ENCODE measurements at places on chromosomes 1 and 21. TPM values are rescaled to one million over a fixed set of nuclear protein-coding genes. Genes with fewer than 3 reads are reported as not detected.

DNA sequence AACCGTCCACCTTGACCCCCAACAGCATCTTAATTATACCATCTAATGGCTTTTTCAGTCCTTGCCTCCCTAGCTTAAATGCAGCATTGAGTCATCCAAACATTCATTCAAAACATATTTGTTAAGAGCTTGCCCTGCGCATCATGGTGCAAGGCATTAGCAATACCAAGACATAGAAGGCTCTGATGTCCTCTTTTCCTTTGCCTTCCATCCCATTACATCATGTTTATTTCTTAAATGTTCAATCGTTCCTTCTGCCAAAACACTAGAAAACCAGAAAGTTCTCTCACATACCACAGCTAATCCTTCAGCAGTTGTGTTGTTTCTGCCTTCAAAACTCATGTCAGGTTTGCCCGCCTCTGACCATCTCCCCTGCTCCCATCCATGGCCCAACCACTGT lies 29.8 kb upstream of the VTCN1 start:
- DNase-seq = no peak

DNA sequence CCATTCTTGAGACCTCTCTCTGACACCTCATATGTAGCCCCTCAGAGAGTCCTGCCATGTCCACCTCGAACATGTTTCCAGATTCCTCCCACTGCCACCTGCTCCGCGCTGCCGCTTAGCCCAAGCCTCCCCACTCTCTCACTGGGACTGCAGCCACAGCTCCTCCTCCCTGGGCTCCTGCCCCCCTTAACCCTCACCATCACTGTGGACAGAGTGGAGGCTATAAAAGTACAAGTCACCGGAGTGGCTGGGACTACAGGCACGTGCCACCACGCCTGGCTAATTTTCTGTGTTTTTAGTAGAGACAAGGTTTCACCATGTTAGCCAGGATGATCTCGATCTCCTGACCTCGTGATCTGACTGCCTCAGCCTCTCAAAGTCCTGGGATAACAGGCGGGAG lies 77.0 kb downstream of the VWA5B1 start:
- no peak for DNase-seq

DNA sequence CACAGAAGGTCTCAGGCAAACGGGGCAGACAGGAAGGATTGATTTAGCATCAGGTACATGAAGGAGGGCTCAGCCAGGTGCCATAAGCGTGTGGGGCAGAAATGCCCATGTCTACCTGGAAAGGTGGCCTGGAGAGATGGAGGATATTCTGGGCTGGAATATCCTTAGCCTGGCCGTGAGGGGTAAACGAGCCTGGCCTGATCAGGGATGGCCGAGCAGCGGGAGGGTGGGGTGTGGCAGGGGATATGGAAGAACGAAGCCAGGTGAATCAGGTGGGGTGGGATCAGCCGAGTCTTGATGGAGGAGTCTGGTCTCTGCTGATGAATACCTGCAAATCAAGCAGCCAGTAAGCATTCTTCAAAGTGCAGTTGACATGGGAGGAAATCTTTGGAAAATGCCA lies 35.5 kb upstream of the TTC22 start:
- DNase-seq = no peak

DNA sequence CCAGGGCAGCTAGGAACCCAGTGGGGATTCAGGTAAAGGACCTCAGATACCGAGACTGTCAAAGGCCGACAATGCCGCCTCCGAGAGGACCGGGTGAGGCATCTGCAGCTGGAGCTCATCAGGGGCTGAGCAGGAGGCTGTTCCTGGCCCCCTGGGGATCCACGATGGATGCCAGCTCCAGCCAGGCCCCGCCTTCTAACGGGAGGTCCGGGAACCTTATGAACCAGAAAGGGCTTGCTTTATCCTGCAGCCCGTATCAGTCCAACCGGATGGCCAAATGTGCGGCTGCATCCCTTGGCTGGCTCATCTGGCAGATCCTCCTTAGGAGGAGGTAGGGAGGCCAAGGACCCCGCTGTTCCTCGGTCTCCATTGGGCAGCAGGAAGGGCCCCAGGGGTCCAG lies 32.0 kb downstream of the SLC45A1 start:
- peak; percentile 64 for DNase-seq

- no peak for DNase-seq
Measured at GRCh38 chr1:192984080-192984479, 75.1 kb downstream of the UCHL5 start.

- DNase-seq = no peak
Measured at GRCh38 chr1:95002540-95003432, 70.0 kb downstream of the ALG14 start.

DNA sequence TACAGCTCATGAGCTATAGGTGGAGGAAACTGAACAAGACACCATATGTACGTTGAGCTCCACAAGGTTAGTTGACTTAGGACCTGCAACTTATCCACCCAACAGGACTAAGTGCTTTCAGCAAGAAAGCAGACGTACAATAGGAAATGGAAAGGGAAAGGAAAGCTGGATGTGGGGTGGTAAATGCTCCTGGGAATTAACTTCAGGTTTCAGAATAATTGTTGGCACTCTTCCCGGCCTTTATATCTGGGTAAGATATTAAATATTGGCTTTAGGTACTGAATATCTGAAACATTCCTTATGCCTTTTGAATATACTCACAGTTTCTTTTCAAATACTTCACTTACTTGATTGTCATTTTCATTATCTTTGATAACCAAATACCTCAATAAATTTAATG lies 36.3 kb downstream of the GLMN start:
- DNase-seq = no peak

GRCh38 chr1:40338745-40339419 lies 21.8 kb upstream of the COL9A2 start:
- DNase-seq = peak; percentile 69

- DNase-seq = no peak
Measured at GRCh38 chr1:75937034-75937433, 4.8 kb upstream of the ASB17 start.

DNA sequence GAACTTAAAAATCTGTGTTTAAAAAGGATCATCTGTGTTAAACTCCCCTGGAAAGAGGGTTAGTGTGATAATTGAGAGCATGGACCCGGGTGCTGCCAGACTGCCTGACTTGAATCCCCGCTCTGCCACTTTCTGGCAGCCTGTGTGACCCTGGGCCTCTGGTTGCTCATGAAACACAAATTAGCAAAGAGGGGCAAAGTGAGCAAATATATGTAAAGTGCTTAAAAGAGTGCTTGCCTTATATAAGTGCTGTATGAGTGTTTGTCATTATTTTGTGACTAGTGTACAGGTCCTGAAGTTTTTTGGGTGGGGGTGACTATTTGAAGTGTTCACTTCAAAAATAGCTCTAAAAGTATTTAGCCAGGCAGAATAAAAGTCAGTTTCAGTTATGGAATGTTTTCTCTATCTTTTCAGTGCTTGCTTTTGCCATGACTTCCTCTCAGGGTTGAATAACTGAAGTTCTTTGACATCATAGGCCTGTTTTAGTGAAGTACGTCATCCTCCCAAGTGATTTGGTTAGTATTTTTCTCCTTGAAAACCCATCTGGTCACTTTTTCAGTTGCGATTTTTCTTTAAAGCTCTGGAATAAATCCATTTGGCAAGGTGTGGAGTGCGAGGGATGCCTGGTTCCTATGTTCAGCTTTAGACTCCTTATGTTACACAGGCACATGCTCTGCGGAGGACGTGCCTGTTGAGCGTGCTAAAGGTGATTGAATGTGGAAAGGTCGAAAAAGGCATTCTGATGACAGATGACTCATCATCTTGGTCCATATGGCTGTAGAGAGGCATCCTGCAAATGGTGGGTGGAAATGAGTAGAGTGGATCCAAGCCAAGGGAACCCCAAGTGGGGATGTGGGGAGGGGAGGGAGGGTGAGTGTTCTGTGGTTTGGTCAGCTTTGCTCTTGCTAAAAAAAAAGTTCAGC lies 47.8 kb downstream of the AK4 start:
- no peak for DNase-seq

GRCh38 chr1:106536741-106537140 lies 519.7 kb upstream of the PRMT6 start:
- DNase-seq = no peak

GRCh38 chr1:38269923-38270848 lies 223.6 kb upstream of the POU3F1 start:
- peak; percentile 91 for DNase-seq

GRCh38 chr1:2525920-2526823 lies at the start of gene PANK4:
Gene PANK4 (minus strand): TSS chr1:2526596. CDS start chr1:2526587, 9 bp downstream.
- peak; percentile 99 for DNase-seq

GRCh38 chr1:117339866-117340700 lies 27.2 kb upstream of the MAN1A2 start:
- DNase-seq = no peak

DNA sequence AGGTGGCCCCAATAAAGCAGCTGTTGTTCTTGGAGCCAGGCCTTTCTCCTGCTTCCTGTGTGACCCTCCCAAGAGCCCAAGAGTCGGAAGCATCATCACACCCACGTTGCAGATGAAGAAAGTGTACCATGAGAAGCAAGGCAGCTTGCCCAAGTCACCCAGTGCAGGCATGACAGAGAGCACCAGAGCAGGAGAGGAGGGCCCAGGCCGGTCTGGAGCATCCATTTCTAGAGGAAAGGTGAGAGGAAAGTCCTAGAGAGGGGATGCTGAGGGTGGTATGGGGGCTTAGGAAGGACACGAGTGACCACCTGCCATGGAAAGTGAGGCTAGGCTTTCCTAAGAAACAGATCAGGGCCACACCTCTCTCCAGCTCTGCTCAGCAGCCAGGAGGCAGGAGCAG lies 47.0 kb downstream of the C1orf198 start:
- DNase-seq = no peak

DNA sequence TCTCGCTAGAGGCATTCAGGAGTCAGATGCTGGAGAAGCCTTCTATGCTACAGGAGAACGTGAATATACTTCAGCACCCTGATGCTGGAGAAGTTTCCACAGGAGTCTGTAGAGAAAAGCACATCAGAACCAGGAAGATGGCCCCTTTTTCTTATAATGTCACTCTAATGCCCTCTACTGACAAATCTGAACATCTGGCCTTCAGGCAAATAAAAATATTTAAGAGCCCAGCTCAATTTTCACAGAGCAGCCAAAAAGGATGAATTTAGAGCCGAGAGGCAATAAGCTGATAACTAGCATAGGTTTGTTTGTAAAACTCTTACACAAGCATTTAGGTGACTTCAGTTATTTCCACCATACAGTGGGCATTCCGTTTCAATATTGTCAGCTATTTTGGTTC lies 3.8 kb upstream of the RRP15 start:
- no peak for DNase-seq

DNA sequence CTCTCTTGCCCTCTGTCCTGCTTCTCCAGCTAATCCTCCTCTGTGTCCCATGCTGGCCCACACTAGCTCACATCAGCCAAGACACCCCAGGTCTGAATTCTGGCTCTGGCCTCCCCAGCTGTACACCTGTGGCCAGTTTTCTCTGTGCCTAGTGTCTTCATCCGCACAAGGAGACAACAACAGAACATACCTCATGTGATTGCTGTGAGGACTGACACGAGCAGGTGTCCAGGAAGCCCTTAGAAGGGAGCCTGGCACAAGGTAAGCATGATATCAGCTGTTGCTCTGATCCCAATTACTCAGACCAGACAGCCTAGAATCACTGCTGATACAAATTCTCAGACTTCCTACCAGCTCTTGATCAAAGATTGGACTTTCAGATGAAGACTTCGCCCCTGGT lies 71.2 kb upstream of the GJB5 start:
- DNase-seq = no peak

- no peak for DNase-seq
Measured at GRCh38 chr1:30460661-30461060, 262.7 kb downstream of the MATN1 start.

DNA sequence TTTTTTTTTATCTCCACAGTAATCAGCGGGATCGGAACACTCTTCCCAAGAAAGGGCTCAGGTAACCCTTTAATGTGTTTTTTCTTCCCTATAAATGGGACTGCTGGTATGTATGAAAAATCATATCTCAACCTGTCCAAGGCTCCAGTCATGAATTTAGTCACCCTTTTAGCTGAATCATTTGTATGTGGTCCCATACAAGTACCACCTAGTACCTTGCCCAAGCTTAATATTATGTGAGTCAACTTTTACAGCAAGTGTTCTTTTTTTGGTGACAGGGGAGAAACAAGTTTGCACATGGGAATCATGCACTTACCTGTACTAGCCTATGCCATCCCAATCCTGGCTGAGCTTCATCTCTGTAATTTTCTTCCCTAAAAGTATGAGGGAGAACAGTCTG lies 43.7 kb upstream of the IPO9 start:
- DNase-seq = no peak

DNA sequence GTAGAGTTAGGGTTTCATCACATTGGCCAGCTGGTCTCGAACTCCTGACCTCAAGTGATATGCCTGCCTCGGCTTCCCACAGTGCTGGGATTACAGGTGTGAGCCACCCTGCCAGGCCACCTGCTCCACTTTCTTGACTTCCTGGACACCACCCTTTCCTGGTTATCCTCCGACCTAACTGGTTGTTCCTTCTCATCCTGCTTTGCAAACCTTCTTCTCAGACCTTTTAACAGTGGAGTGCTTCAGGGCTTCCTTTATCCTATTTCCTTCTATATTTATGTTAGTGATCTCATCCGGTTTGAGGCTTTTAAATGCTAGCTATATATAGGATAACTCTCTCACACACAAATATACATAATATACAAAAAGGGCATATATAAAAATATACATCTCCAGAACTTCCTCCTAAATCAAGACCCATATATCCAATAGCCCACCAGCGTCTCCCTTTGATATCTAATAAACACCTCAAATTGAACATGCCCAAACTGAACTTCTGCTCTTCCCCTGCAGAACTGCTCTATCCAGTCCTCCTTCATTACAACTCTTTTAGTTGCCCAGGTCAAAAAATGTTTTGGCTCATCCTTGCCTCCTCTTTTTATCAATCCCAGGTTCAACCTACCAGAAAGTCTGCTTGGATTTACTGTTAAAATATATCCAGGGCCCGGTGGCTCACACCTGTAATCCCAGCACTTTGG lies 19.5 kb upstream of the UQCRHL start:
- no peak for DNase-seq

- DNase-seq = no peak
Measured at GRCh38 chr1:47013293-47013692, 10.2 kb upstream of the CYP4X1 start.

- DNase-seq = peak; percentile 95
Measured at GRCh38 chr1:153608742-153609584, 4.0 kb downstream of the S100A16 start.

- no peak for DNase-seq
Measured at GRCh38 chr1:228383773-228384172, 22.9 kb downstream of the TRIM11 start.

GRCh38 chr21:16580661-16581060 lies 850.9 kb downstream of the USP25 start:
- no peak for DNase-seq

Gene SLAMF6
- not detected for total RNA-seq

Gene DENND4B
- 57.0 TPM for total RNA-seq

Gene TMCO4
- 8.8 TPM for total RNA-seq

Gene DMBX1
- total RNA-seq = 4.2 TPM

Gene COP1
- total RNA-seq = 69.6 TPM

Gene SPRR1B
- total RNA-seq = not detected

Gene PARS2
- total RNA-seq = 27.9 TPM

Gene BEND5
- 13.1 TPM for total RNA-seq

Gene SH2D2A
- 4.3 TPM for total RNA-seq

Gene ANGPTL3
- total RNA-seq = 0.04 TPM

Gene ESPN
- 8.7 TPM for total RNA-seq

Gene OPRD1
- 0.52 TPM for total RNA-seq

Gene NCDN
- 41.9 TPM for total RNA-seq

All from H7 (cell line).